ENCODE measurements at places on chromosomes 13 and 19.

- DNase-seq: no peak
Observed at GRCh38 chr19:21463449-21464105, 41.8 kb upstream of the ZNF429 start.

GRCh38 chr13:20499986-20500385, 25.7 kb downstream of the CRYL1 start:
- no peak for DNase-seq

- no peak for DNase-seq
Observed at GRCh38 chr19:45071969-45072790, 4.1 kb downstream of the ZNF296 start.

DNA sequence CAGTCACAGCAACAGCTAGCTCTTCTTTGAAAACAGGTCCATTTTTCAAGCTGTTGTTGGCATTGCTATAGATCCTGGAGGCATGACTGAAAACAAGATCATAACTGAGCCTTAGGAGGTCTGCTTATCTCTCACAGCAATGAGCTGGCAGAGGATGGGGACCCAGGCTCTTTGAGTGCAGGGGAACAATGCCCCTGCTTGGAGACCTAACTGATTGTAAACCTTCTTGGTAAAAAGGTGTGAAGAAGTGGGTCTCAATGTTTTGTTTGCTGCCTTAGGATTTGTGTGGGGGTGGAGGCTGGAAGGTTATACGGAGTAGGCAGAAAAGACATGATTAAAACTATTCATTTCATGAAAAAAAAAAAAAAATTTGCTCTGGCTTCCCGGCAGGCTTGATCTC, 94.6 kb downstream of the EFNB2 start:
- no peak for DNase-seq

DNA sequence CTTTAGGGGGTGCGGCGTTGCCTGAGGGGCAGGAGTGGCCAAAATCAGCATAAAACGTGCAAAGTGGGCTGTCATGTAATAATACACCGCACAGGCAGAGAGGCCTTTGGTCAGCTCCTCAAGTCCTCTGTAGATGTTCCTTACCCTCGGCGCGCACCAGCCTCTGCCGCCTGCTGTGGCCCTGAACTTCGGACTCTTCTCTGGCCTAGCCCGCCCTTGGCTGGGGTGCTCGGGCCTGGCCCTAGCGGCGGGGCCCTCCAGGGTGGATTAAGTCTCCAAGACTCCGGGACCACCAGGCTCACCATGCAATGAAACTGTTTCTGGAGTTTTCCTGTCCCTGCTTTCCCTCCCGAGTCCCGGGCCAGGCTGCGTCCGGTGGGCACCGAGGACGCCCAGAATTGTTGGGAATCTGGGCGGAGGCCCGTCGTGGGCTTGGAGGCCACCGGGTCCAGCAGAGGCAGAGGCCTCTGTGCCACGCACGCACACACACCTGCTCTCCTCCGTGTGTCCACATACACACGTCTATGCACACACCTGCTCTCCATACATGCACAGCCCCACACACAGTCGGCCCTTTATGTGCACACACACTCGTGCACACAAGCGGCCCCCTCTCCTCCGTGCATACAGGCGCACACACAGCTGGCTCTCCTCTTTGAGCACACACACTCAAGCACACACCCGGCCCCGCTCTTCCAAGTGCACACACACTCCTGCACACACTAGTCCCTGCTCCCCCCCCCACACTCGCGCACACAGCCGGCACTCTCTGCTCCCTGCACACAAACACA, 1.5 kb upstream of the TFDP1 start:
- no peak for DNase-seq

DNA sequence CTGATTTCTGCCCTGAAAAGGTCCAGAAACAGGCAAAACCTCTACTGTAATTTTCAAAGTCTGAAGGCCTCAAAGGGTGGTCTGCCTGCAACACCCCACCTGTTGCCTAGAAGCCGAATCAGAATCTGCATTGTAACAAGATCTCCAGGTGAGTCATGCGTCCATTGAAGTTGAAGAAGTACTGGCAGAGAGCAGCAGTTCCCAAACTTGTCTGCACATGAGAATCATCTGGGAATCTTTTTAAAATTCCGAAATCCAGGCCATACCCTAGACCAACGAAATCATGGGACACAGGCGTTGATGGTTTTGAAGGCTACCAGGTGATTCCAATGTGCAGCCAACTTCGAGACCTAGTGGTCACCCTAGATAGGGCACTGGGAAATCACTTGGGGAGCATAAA, 16.0 kb upstream of the CLN5 start:
- DNase-seq: no peak

DNA sequence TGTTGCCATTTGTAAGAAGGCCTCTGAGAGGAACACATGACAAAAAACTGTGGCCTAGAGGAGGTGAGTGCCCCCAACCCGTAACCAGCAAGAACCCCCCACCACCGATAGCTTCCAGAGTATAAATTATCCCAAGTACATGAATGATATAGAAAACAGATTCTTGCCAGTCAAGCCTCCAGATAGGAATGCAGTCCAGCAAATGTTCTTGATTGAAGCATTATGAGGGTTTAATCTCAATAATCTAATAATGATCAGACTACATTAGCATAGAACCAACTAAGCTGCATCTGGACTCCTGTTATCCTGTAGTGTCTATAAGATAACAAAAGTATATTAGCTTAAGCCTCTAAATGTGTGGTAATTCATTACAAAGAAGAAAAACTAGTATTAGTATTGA, 908.9 kb upstream of the ATXN8OS start:
- no peak for DNase-seq

- no peak for DNase-seq
Observed at GRCh38 chr13:73671011-73671410, 463.2 kb downstream of the KLF12 start.

- no peak for DNase-seq
Observed at GRCh38 chr13:97298816-97299215, 76.7 kb downstream of the MBNL2 start.

GRCh38 chr19:58380662-58381459, at the start of gene ZNF837:
ZNF837 (minus strand) TSS chr19:58381030; CDS start chr19:58369332, 11,698 bp downstream.
- DNase-seq: peak; percentile 96

DNA sequence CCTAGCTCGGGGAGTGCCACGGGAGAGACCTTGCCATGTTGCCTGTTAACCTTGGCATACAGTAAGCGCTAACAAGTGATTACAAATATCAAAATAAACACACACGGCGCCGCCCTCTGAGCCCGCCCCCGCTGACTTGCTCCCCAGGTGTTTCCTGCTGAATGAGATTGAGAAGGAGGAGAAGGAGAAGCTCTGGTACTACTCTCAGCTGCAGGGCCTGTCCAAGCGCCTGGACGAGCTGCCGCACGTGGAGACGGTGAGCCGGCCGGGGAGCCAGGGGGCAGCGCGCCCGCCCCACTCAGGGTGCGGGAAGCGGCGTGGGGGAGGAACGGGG, 5.0 kb downstream of the APC2 start:
- no peak for DNase-seq

- no peak for DNase-seq
Observed at GRCh38 chr13:43981512-43982301, 102.0 kb downstream of the LACC1 start.

- no peak for DNase-seq
Observed at GRCh38 chr13:113915012-113915763, 51.3 kb upstream of the GAS6 start.

DNA sequence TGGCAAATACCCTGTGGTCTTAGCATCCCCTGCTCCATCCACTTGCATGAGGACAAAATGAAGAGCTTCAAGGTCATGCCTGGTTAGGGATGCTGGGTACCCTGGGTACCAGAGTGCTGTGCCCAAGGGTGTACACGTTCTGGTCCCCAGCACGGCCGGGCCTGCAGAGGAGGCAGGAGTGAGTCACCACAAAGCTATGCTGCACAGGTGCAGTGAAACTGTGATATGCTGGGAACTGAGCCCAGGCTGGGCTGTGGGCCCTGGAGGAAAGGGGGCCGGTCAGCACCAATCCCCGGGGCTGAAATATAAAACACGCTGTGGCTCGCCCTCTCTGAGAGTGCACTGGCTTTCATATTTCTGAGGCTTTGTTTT, 95.1 kb downstream of the TSHZ3 start:
- no peak for DNase-seq

GRCh38 chr13:75326173-75327134, 155.5 kb downstream of the TBC1D4 start:
- peak; percentile 13 for DNase-seq

DNA sequence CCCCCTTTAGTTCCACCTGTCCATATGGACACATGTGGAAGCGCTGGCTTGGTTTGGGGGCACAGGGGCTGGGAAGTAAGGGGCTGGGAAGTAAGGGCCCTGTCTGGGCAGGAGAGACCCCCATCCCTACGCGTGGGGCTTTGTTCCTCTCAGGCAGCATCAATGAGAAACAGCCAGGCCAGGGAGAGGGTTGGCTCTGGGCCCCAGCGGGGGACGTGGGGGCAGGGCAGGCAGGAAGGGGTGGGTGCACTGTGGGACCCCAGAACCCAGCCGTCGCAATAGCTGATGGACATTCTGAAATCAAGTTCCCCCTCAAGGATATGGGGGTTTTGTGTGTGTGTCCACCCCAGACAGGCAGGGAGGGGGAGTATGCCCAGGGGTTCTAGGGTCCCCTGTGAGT, 1.2 kb downstream of the NCAN start:
- DNase-seq: no peak

DNA sequence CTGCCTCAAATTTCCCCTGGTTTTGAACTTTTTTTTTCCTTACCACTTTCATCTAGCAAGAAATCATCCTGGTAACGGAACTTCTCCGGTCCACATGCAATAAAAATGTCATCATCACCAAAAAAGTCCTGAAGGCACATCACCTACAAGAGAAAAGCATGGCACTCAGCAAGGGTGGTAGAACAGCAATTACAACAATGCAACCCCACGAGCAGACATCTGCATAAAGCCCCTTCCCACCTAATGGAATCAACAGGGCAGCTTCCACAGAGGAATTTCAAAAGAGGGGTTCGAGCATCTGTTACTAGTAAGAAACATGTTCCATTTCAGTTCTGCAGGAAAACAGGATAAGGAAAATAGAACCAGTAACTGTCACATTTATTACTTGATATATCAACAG, 183.9 kb downstream of the DCLK1 start:
- DNase-seq: no peak

DNA sequence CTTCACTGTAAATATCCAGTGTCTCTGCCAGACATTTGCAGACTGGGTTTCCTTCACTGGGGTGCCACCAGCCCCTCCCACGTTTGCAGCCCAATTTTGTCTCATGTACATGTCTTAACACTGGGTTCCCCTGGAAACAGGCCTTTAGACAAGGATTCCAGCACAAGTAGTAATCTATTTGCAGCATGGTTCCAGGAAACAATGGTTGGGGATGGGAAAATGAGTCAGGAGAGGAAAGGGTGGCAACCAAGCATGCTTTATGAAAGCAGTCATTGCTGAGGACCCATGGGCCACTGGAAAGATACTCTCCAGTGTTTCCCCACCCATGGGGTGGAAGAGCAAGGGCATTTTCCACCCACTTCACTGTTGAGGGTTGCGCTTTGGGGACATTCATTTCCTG, 53.6 kb upstream of the FARP1 start:
- no peak for DNase-seq

DNA sequence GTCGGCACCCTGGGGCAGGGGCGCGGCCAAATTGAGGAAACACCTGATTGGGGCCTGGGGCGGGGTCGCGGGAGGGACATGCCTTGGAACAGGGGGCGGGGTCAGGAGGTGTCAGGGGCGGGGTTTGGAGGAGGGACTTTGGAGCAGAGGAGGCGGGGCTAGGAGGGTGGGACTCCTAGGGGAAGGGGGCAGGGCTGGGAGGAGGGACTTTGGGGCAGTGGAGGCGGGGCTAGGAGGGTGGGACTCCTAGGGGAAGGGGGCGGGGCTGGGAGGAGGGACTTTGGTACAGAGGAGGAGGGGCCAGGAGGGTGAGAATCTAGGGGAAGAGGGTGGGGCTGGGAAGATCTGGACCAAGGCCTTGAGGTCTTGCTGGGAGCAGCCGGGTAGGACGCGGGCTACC, 21.9 kb downstream of the GRIN2D start:
- DNase-seq: no peak

DNA sequence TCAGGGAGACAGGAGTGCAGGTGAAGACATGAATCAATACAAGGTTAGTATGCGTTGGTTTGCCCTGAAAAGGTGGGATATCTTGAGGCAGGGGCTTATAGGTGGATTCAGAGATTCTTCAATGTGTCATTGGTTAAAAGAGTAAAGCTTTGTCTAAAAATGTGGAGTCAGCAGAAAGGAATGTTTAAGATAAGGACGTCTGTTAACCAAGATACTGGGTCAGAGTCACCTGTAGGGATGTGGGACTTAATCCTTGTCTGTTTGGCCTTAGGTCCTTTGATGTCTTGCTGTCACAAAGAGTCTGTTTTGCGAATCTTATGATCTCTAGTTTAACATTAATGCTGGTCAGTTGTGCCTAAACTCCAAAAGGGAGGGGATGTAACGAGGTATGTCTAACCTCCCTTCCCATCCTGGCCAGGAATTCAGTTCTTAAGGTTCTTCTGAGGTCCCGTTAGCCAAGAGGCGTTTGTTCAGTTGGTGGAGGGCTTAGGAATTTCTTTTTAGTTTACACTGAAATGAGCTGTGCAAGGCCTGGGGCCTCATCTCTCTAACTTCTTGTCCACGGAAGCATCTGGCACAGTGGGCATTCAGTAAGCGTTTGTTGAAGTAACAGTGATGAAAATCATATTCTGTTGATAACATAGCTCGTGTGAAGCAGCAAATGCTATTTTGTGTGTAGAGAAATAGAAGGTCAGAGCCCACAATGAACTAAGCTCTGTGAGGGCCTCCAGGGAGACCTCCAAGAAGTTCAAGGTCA, 96.2 kb upstream of the RNF113B start:
- DNase-seq: no peak

GRCh38 chr13:40813667-40814454, 24.4 kb downstream of the SLC25A15 start:
- DNase-seq: no peak

DNA sequence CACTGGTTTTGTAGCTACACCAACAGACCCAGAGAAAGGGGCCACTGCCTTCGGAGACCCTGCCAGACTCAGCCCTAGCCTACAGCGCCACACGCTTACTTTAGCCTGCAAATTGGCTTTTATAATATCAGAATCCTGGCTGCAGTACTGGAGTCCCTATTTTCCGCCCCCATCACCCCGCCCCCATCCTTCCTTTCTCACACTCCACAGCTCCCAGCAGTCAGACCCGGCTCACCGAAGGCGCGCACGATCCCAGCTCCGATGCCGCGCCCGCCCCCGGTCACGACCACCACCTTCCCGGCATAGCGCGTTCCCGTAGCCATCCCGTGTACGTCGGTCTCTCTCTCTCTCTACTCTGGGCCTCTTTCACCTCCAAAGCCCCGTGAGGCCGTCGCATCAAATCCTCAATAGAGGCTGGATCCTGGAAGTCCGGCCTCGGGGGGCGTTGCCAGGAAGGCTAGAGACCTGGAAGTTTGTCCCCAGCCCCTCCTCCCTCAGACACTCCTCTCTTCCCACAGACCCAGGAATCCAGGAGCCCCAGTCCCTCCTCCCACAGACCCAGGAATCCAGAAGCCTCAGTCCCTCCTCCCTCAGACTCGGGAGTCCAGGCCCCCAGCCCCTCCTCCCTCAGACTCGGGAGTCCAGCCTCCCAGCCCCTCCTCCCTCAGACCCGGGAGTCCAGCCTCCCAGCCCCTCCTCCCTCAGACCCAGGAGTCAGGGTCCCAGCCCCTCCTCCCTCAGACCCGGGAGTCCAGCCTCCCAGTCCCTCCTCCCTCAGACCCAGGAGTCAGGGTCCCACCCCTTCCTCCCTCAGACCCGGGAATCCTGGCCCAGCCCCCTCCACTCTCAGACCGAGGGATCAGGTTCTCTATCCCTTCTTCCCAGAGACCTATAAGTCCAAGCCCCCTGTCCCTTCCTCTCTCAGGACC, at the start of gene HSD17B14:
HSD17B14 (minus strand) TSS at position 403 of the 929 bp plus-strand sequence; CDS start at position 323, 80 bp downstream.
- no peak for DNase-seq
